ENCODE measurements at places on chromosomes 6 and 20.

DNA sequence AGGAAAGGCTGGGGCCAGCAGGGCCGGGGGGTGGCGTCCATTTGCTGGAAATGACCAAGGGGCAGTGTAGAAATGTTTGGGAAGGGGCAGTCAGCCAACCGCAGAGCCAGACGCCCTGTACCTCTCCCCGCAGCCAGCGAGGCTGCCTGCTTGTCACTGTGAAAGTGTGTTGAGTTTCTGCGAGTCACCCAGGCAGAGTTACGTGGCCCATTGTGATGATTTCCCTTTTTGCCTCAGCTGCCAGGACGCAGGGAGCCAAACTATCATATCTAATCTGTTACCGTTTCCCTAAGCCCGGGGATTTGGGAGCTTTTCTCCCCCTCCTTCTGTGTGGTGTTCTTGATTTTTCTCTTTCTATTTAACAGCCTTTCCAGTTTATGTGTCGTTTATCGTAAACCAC is 67.9 kb upstream of the STX16 start:
- peak; percentile 18 for DNase-seq

DNA sequence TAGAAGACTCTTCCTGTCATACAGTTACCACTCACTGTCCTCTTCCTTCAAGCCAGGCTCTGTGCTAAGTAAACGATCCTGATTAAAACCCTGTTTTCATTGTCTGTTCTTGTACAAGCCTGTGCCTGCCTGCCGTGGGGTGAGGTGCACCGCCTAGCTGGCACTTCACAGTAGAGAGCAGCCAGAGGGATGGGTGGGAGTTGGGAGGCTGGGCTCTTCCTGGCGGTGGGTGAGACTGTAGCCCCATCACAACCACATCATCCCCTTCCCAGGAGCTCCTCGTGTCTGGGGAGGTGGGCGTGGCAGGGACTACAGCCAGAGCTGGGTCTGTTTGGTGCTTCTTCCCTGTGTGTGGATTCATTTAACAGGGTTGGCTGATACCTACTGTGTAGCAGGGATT is 382.0 kb downstream of the TAF4 start:
- no peak for DNase-seq

GRCh38 chr6:134267917-134268361 is 50.0 kb downstream of the SGK1 start:
- DNase-seq = no peak

DNA sequence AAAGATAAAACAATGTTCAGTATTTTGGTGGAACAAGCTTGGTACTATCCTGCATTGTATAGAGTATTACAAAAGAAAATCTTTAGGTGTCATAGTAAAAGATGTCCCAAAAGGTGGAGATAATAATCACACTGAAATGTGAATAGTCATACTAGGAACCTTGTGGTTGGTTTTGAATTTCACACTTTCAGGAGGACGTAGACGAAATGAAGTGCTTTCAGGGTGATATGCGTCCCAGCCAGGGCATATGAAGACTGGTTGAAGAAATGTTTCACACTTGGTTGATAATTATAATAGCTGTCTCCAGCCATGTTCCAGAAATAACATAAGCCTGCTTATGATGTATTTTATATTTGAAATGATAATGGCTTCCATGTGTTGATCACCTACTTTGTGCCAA is 60.4 kb downstream of the SCAND1 start:
- DNase-seq = no peak

DNA sequence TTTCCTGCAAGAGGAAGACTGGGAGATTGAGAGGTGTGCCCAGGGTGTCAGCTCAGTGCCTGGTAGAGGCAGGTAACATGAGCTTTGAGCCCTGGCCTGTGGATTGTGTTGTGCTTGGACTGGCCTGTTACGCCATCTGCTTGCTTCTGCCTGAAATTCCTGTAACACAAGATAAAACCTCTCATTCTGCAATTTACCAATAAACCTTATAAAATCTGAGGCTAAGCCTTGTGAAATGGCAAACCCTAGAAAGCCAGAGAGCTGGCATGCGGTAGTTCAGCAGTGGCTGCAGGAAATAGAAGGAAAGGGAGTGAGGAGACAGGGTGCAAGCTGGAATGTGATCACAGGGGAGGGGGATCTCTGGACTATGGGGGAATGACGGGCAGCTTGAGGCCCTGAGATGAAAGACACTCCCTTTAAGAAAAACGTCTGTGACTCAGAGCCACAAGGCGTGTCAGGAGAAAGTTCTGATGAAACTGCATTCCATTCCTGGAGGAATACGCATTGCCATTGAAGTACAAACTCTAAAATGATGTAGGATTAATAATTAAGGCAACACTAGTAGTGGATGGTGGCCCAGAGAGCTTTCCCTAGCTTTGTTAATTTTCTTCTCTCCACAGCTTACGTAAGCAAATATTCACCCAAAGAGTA is 26.3 kb upstream of the TFAP2A start:
- no peak for DNase-seq

GRCh38 chr20:38842026-38842425 is 36.5 kb downstream of the PPP1R16B start:
- no peak for DNase-seq

GRCh38 chr20:47770935-47771334 is 14.3 kb downstream of the SULF2 start:
- no peak for DNase-seq

Measured in left hindlimb (tissue), 1 donor.